Stimulated activated CD8-positive, alpha-beta memory T cell treated with anti-CD3 and anti-CD28 coated beads, Interleukin-7, amount 100 ng/mL, for 4 hours (primary cell): ENCODE measurements at places on chromosomes 16 and 17.
A peak's percentile ranks its signal among the peaks of the same experiment; 100 is the strongest.

DNA sequence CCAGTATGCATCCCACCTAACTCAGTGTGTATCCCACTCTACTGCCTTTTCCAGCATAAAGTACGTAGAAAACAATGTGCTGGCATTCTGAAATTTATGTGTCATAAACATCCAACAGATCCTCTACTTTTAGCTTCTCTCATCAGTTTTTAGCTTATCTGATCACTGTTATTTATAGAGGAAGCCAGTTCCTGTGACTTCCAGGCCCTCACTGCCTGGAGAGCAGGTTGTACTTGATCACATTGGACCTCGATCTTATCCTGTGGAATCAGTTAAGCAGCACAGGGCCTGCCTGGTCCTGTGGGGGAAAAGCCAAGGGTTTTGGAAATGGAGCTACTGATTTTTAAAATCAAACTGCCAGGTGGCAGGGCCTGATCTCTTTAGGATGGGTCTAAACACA, 30.8 kb downstream of the PRSS54 start:
- no peak for DNase-seq

GRCh38 chr17:1111599-1112443, 68.0 kb downstream of the ABR start:
- DNase-seq: no peak

DNA sequence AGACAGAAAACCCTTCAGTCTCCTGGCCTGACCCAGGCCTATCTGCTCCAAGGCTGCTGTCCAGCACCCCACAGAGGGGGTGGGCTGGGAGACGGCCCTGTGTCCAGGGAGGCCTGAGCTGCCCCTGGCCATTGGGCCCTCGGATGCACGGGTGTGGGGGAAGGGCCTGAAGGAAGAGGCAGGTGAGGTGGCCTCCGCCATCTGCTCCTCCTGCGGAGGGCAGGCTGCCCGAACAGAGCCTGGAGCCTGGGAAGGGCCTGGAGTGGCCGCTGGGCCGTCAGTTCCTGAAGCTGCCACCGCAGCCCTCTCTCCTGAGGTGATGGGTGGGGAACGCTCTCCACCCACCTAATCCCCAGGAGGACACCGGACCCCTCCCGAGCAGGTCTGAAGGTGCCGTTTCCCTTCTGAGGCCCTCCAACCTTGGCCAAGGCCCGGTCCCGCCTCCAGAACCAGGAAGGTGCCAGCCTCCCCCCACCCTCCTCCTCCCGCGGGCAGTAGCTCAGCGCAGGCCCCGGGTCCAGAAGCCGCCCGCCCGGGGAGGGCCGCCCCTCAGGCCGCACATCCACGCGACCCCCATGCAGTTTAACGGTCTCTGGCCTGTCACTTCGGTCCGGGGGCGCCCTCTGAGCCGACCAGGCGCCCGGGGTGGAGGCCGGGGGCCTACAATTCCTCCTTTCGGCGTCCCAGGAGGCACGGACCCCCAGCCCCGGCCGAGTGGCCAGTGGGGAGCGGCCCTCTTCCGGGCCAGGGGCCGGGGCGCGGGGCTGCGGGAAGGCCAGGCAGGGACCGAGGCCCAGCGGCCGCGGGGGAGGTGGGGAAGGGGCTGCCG, 835 bp downstream of the FBXL16 start:
- no peak for DNase-seq

DNA sequence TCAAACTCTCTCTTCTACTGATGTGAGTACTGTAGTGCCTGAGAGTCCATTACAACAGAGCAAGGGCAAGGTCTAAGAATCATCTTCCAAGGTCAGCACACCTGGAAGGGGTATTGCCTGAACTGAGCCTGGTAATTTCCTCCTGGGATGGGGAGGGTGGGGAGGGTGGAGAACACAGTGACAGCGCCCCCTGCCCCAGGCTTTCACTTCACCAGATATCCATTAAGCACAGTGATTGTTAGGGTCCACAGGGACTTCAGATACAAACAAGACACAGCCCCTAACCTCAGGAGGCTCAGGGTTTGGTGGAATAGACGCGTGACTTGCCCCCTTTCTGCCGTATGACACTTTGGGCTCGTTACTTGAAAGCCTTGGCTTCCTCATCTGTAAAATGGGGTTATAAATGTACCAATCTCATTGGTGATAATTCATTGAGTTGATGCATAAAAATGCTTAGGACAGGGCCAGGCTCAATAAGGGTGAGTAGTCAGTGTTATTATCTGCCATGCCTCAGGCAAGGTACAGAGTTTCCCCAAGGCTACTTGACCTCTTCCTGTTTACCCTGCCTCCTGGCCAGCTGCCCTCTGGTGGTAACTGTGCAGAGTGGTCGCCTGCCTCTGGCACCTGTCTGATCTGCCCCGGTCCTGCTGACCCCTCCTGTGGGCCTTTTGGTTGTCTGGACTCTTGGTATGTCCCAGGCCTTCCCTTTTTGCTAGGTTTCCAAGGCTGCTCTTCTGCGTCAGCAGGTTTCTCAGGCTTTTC, 13.1 kb upstream of the BRD7 start:
- DNase-seq: no peak

DNA sequence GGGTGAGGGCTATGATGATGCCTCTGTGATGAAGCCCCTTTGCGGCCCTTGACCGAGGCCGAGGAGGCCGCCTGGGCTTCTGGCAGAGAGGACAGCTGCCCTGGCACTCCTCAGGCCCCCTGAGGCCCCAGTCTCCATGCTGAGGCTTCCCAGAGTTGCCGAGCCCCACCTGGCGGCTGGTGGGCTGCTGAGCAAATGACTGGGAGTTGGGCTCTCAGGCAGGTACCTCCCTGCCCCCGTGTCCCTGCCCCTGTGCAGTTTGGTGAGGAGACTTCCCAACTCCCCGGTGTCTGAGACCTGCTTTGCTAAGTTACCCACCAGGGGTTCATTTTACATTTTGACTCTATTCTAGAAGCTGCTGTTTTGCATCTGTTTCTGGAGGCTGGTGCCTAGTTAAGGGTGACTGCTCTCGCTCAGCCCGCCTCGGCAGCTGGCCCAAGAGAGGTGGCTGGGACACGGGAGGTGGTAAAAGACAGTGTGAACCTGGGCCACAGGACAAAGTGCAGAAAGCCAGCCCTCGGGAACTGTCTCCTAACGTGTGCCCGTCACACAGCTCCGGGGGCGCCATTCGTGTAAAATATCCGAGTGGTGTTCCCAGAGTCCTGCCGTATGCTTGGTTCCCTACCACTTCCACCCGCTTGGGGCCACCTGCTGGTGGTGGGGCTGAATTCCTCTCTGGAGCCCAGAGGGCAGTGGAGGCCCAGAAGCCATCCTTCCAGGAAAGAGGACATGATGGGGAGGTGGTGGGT, 134.5 kb downstream of the RAB11FIP4 start:
- no peak for DNase-seq

DNA sequence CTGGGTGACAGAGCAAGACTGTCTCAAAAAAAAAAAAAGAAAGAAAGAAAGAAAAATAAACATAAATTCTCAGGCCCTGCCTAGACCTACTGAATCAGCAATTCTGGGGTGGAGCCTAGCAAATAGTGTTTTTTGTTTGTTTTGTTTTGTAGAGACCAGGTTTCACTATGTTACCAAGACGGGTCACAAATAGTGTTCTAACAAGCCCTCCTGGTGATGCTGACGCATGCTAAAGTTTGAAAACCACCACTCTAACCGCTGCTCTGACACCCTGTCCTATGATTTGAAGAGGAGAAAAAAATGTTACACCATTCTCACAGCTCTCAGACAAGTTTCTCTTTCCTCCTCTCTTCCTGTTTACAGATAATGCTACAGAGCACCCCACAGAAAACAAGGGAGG, 1.5 kb downstream of the MRPL10 start:
- peak; percentile 36 for DNase-seq

DNA sequence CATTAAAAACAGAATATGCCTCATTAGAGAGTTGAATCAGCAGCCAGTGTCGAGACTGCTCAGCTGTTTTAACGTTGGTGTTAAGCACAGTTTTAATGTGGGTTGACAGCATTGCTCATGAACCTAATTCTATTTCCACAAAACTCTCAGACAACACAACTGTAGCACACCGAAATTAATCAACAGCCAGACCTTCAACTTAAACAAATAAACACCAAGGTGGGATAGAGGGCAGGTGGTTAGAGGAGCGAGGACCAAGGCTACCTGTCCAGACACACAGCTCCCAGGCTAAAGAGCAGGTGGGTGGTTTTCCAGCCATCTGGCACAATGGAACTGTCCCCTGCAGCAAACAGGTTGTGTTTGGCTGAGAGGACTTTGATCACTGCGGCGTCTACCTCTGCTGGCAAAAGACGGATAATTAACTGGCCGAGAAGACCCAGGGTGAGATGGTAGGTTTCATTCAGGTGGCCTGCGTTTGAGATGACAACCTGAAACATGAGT, 69.6 kb upstream of the ATP2A3 start:
- no peak for DNase-seq

- DNase-seq: no peak
Measured at GRCh38 chr16:10120953-10121352, 61.3 kb downstream of the GRIN2A start.

- DNase-seq: no peak
Measured at GRCh38 chr17:1712271-1712670, 2.1 kb upstream of the TLCD2 start.

GRCh38 chr17:55527540-55528118, 16.4 kb upstream of the SMIM36 start:
- DNase-seq: no peak

DNA sequence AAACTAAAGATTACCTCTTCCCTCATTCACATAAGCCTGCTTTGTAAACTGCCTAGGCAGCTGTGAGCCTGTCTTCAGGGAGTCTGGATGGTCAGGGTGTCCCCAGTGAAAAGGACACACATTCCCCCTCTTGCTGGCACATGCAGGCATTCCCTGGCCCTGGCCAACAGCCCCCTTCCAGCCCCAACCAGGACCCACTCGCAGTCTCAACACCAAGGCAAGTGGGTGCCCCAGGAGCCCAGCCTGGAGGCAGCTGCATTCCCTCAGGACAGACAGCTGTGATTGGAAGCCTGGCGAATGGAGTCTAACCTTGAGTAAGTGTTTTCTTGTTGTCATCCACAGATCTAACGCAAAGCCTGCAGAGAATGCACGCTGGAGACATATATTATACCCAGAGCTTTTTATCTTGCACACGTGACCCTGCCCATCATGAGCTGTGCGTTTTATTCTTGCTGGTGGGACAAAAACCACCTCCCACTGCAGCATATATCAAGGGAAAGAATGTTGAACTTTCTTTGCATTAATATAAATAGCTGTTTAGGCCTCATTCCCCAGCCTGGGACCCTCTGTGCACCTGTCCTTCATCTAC, 95.0 kb upstream of the LHX1 start:
- DNase-seq: no peak

- DNase-seq: no peak
Measured at GRCh38 chr16:84541999-84542817, 37.7 kb upstream of the MEAK7 start.

DNA sequence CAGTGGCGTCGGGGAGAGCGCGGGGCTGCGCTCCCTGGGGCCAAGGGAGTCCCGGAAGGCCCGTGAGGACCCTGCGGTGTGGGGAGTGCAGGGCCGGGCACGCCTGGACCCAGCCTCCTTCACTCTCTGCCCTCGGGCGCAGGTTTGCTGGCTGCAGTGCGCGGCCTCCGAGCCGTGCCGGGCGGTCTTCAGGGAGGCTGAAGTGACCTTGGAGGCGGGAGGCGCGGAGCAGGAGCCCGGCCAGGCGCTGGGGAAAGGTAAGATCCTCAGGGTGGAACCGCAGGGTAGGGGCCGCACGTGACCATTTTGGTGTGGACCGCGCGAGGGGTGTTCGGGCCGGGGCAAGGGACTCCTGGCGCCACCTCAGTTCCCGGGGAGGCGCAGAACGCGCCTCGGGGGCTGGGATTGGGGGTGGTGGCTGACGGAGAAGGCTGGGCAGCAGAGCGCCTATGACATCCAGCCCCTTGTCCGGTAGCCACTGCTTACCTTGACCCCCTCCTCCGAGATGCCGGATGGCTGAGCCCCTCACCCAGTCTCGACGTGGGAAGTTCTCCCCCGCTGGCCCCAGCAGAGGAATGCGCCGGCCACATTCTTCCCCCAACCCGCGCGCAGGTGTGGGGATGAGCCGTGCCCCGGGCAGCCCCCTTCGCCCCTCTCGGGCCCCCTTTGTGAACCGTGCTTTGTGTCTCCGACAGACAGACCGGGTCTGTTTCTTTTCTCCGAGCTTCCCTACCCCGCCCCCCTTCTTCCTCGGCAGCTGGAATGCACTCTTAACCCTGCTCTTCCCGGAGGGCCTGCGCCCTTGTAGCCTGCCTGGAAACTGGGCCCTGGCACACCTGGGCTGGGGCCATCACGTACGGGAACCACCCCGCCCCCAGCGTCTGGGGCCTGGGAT, 631 bp downstream of the CDH3 start:
- no peak for DNase-seq

DNA sequence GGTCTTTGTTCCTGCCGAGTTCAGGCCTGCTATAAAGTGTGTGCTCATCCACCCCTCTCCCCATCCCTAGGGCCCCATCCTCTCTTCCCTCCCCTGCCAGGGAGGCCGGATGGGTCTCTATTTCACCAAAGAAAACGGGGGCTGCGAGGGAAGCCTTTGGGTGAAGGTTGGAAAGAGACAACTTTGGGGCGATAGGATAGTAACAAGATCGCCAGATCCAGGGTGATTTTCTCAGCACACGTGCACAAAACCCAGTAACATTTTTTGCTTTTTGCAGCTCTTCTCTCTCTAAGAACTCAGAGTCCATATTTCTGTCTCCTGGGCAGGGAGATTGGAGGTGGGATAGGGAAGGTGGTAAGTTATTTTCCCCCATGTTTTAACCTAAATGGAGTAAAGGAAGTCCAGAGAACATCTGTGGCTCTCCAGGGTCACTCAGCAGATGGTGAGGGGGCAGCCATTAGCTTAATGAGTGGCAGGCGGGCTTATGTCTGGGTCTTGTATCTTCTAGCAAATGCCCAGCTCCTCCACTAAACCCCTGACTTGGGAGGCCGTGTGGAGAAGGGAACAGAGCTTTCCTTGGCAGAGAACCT, 6.9 kb downstream of the CCR7 start:
- no peak for DNase-seq

DNA sequence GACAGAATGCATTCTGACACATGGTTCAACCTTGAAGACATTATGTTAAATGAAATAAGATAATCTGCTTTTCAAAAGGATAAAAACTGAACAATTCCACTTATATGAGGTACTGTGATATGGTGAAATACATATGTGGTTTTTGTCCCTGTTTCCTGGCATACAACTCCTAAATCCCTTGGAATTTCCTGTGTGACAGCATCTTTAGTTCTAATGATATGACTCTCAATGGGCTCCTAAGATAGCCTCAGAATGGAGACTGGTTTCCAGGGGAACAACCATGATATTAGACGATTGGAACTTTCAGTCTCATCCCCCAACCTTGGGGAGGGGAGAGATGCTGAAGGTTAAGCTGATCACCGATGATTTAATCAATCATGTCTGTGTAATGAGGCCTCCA, 37.7 kb upstream of the PHLPP2 start:
- DNase-seq: no peak

DNA sequence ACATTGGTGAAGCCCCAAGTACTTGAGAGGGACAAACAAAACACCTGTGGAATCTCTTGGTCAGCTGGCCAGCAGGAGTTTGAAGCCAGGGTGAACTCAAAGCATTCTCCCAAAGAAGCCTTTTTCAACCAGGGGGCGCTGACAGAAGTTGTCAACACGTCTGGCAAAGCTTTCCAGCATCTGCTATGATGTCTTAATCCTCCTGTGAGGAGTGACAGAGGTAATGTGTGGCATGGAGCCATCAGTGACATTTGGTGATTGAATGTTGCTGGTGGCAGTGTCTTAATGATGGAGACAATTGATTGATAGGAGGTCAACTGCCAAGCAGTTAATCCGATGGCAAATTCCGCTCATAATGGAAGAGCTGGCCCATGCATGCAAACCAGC, 257.6 kb upstream of the HSBP1 start:
- no peak for DNase-seq

- no peak for DNase-seq
Measured at GRCh38 chr17:11618861-11619566, 20.7 kb downstream of the DNAH9 start.

- DNase-seq: no peak
Measured at GRCh38 chr17:61063528-61063927, 336.1 kb upstream of the TBX2 start.
